Left colon (tissue), 2 donors: ENCODE measurements at places on chromosomes 12 and 14. TPM values are rescaled to one million over a fixed set of nuclear protein-coding genes. Genes with fewer than 3 reads are reported as not detected.

Gene GPD1
- 4.3 TPM for total RNA-seq

Gene RNU6-8
- total RNA-seq = not detected

Gene KRT85
- total RNA-seq = not detected

Gene CLEC4D
- not detected for total RNA-seq

Gene SAMD15
- 0.36 TPM for total RNA-seq

Gene A2M
- total RNA-seq = 227 TPM

Gene NFATC4
- total RNA-seq = 12.8 TPM

Gene DPPA3
- not detected for total RNA-seq

Gene KITLG
- total RNA-seq = 34.2 TPM
